ENCODE measurements at places on chromosomes 5 and 9. TPM values are rescaled to one million over a fixed set of nuclear protein-coding genes. Genes with fewer than 3 reads are reported as not detected.

The PCDH12 gene
- total RNA-seq, result not detected

The SYK gene
- 0.03 TPM for total RNA-seq

The PCDHGB5 gene
- total RNA-seq, result 2.5 TPM

The SLC30A5 gene
- total RNA-seq, result 31.0 TPM

The MELK gene
- 66.3 TPM for total RNA-seq

The LCN2 gene
- 5.2 TPM for total RNA-seq

The DNAJC21 gene
- total RNA-seq, result 24.3 TPM

The TMEM215 gene
- total RNA-seq, result not detected

The PCDHGC3 gene
- total RNA-seq, result 5.1 TPM

The GRM6 gene
- total RNA-seq, result not detected

The BTF3 gene
- 1,272 TPM for total RNA-seq

The MOB3B gene
- 9.3 TPM for total RNA-seq

The SV2C gene
- not detected for total RNA-seq

The MYOT gene
- total RNA-seq, result not detected

The SPAAR gene
- total RNA-seq, result 0.13 TPM

The PCDHA7 gene
- total RNA-seq, result 0.10 TPM

The WDR31 gene
- total RNA-seq, result 1.1 TPM

The ANKRD34B gene
- total RNA-seq, result 0.16 TPM

The FGFR4 gene
- total RNA-seq, result 25.5 TPM

The FAM200C gene
- total RNA-seq, result 2.2 TPM

The HTR1A gene
- not detected for total RNA-seq

The PCDHGA11 gene
- total RNA-seq, result not detected

The DMRT2 gene
- not detected for total RNA-seq
